ENCODE measurements at places on chromosomes 2 and 18.

DNA sequence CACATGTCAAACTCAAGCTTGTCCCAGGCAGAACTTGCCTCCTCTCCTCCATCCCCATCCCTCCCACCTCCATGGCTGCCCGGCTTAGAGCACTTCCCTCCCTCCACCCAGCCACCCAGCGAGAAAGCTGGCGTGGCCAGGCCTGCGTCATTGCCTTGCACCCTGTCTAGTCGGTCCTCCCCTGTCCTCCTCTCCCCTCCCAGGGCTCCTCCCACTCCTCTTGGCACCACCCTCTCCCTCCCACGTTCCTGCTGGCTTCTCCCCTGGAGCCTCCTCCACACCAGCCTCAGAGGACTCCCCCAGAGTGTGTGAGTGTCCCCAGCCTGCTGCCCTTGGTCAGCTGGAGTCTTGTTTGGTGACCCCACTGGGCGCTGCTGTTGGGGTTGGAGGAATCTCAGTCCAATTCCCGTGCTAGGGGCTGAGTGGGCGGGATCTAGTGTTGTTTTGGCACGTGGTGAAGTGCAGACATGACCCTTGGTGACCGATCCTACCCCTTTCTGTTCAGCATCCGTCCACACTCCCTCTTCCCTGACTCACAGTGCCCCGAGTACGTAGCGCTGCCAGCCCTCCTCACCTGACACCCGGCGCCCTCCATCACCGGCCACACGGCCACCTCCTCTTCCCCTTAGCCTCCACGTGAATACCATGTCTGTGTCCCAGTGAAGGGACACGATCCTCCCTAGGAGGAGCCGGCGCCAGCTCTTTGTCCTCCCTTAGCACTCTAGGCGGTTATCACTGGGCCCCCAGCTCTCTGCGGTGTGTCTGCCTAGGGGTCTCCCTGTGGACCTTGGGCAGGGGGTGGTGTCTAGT is 41.4 kb downstream of the ATP6V1C2 start:
- DNase-seq, result no peak

- DNase-seq, result no peak
These were observed 1420.1 kb upstream of the NXPH2 start for GRCh38 chr2:140200307-140200706.

GRCh38 chr2:98665677-98666076 is 57.3 kb downstream of the UNC50 start:
- no peak for DNase-seq

GRCh38 chr2:98072442-98072841 is 14.5 kb upstream of the VWA3B start:
- no peak for DNase-seq

GRCh38 chr2:68359889-68360288 is 5.2 kb upstream of the PLEK start:
- DNase-seq, result no peak

GRCh38 chr2:58268685-58269084 is 27.6 kb upstream of the FANCL start:
- no peak for DNase-seq

- no peak for DNase-seq
These were observed 823.6 kb downstream of the GALR1 start for GRCh38 chr18:78073275-78073674.

DNA sequence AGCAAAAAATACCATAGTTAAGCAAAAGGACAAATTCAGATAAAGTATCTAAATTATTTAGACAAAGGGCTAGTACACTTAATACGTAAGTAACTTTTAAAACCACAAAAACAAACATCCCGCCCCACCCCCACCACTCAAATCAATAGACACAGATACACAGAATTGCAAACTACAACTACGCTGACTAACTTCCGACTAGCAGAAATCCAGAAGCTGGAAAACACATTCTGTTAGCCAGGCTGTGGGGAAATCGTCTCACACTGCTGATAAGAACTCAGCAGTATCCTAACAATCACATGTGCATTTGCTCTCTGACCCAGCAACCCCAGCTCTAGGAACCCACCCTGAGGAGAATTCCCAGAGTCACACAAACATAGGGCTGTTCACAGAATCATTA is 16.6 kb downstream of the FAM168B start:
- DNase-seq, result no peak

DNA sequence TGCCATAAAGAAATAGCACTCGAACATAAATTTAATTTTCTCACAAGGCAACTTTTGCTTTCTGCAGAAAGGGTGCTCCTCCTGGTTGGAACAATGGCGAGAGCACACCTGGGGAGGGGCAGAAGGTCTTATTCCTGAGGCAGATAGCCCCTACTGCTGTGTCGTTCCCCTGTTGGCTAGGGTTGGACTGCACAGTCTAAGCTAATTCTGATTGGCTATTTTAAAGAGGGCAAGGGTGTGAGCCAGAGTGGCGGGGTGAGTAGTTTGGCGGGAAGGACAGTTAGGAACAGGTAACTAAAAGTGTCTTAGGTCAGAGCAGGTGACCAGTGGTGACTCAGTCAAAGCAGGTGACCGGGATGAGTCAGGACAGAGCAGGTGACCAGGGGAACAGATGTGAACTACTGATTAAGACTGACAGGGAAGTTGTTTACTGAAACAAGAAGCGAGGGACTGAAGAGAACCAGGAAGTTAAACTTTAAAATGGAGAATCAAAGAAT is 49.7 kb upstream of the AGAP1 start:
- DNase-seq, result no peak

DNA sequence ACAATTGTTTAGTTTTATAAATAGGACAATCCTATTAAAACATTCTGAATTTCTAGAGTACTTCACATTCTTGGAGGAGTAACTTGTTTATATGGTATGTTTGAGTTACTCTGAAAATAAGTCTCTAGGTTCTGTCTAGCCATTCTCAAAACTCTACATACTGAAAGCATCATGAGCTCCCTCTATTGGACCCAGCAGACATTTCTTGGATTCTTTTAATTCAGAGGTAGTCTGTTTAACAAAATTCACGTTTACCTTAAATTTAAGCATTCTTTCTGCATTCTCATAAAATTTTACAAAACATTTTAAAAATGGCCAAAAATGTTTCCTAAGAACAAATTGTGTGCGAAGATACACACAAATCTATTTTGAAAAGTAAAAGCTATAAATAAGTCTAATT is 15.3 kb downstream of the SP9 start:
- DNase-seq, result no peak

DNA sequence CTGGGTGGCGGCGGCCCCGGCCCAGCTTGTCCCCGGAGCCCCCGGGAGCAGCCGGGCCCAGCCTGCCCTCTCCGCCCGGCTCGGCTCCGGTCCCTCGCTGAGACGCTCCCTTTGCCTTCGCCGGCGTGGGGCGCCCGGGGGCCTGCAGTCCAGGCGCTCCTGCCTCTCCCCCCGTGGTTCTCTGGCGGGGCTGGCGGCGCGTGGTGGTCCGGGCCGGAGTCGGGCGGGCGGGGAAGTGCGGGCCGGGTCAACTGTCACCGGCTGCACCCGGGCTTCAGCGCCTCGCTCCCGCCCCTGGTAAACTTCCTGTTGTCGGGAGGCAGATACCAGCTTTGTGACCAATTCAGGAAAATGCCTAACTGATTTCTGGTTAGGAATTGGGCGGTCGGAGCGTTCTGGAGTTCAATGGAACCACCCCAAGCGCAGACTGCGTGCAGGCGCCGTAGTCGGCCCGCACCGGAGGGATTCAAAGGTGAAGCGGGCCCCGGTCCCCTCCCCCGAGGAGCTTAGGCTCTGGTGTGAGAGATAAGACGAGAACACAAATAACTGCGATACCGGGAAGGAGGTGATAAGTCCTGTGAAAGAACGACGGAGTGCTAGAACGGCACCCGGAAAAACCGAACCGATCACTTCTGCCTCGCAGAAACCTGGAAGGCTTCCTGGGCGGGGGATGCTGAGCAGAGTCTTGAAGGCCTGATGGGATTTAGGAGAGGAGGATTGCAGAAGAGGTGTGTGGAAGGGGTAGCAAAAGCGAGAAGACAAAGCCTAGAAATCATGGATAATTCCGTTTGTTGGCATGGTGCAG is 891 bp downstream of the CAB39 start:
- DNase-seq, result peak; percentile 40

- DNase-seq, result no peak
These were observed 102.4 kb downstream of the ACKR3 start for GRCh38 chr2:236671896-236672562.

GRCh38 chr2:74559912-74560311 is 5.4 kb downstream of the DOK1 start:
- DNase-seq, result no peak

All from left hindlimb (tissue), 1 donor.